ENCODE measurements at places on chromosomes 4 and X. TPM values are rescaled to one million over a fixed set of nuclear protein-coding genes. Genes with fewer than 3 reads are reported as not detected.

GRCh38 chrX:36199928-36200327, 280.4 kb downstream of the CFAP47 start:
- no peaks in the 10 kb centered on the region for H3K36me3 ChIP-seq
- no peak overlapping the region for H3K27ac ChIP-seq
- H3K4me3 ChIP-seq: no peak overlapping the region
- no peaks in the 10 kb centered on the region for H3K27me3 ChIP-seq

DNA sequence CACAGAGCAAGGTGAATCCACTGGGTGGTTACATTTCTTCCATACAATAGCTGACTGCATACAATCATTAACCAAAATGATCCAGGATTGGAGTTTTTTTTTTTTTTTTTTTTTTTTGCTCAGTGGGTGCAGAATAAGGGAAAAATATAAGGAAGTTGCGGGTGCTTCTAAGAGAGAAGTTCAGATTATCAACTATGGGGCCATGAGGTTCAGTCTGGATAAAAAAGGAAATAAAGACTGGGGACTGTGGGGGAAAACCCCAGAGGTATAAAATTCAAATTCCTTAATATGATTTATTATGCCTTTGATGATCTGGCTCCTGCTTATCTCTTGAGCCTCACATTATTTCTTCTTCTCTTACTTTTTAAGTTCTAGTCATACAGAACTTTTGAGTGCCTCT, 5.9 kb upstream of the EIF1AX start:
- H3K4me1 ChIP-seq: peaks cover 2% of the 10 kb centered on the region
- H3K36me3 ChIP-seq: no peaks in the 10 kb centered on the region
- no peak overlapping the region for H3K27ac ChIP-seq
- DNase-seq: no peak
- no peaks in the 10 kb centered on the region for H3K27me3 ChIP-seq
- no peak overlapping the region for H3K4me3 ChIP-seq

- no peaks in the 10 kb centered on the region for H3K27me3 ChIP-seq
- H3K4me3 ChIP-seq: no peak overlapping the region
Measured at GRCh38 chr4:164894702-164895101, 17.7 kb downstream of the APELA start.

DNA sequence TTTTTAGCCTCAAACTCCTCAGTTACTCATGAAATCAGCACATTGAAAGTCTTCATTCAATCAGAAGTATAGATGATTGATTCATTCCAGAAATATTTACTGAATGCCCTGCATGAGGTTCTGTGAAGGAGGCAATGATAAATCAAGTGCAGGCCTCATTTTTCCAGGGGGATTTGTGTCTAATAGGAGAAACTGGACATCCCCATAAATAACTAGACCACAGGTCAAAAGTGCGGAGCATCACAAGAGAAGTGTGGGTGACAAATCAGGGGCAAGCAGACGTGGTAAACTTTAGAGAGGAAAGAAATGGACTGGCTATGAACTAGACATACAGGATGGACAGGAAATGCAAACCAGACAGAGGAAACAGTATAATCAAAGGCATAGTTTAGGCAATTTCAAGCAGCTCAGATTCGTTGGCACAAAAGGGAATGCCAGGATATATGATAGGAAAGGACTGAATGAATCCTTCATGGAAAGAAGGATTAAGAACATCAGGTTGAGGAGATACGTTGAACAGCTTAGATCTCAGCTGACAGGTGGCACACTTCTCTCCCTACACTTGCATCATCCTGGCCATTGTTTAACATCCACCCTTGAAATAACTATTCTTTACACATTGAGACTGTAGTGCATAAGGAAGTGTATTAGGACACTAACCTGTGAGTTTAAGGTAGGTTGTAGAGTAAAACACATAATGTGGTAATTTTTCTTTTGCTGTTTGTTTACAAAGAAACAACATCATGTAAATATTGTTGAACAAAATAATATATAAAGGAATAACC, 69.6 kb upstream of the RASGEF1B start:
- no peaks in the 10 kb centered on the region for H3K27me3 ChIP-seq
- H3K4me3 ChIP-seq: no peak overlapping the region
- DNase-seq: no peak
- no peak overlapping the region for H3K27ac ChIP-seq
- no peaks in the 10 kb centered on the region for H3K4me1 ChIP-seq
- H3K36me3 ChIP-seq: no peaks in the 10 kb centered on the region

DNA sequence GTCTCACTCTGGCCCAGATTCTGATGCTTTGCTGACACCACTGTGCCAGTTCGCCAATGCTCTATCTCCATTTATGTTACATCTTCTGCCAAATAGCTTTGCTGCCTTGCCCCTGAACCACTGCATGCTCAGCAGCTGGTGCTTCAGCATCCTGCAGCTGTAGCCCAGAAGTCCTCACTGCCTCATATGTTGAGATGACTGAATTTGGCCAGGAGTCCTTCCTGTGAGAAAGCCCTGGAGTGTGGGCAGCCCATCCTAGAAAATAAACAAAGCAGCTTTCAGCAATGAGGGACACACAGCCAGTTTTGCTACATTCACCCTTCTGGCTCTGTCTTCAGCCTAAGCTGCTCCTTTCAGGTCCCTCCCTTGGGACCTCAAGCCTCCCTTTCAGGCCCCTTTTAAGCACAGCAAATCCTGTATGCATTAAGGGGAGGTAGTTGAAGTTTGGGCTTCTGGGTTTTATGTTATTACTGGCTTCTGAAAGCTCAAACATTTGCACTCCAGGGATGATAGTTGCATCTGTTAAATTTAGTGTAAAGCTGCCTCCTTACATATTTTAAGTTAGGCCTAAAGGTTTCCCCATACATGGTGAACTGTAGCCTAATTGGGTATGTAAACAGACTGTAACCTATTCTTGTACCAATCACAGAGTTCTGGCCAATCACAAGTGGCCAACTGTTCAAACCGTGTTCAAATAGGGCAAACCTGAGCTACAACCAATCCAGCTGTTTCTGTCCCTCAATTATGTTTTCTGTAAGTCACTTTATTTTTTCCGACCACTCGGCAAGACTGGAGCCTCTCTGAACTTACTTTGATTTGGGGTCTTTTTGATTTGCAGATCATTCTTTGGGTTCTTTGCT, 2.1 kb upstream of the TMEM165 start:
- H3K4me1 ChIP-seq: peaks cover 16% of the 10 kb centered on the region
- no peak overlapping the region for H3K27ac ChIP-seq
- no peaks in the 10 kb centered on the region for H3K36me3 ChIP-seq
- H3K4me3 ChIP-seq: no peak overlapping the region
- no peak for DNase-seq
- H3K27me3 ChIP-seq: no peaks in the 10 kb centered on the region

GRCh38 chrX:46912098-46912602, at the start of gene JADE3:
Gene JADE3 (plus strand): TSS chrX:46912421. CDS start chrX:46984895, 72,474 bp downstream.
- H3K36me3 ChIP-seq: no peaks in the 10 kb centered on the region
- no peak for DNase-seq
- H3K27me3 ChIP-seq: no peaks in the 10 kb centered on the region
- H3K4me1 ChIP-seq: no peaks in the 10 kb centered on the region

GRCh38 chr4:2256781-2257191, 5.1 kb downstream of the MXD4 start:
- DNase-seq: no peak
- H3K4me1 ChIP-seq: peaks cover 77% of the 10 kb centered on the region
- H3K27me3 ChIP-seq: no peaks in the 10 kb centered on the region
- H3K36me3 ChIP-seq: no peaks in the 10 kb centered on the region

DNA sequence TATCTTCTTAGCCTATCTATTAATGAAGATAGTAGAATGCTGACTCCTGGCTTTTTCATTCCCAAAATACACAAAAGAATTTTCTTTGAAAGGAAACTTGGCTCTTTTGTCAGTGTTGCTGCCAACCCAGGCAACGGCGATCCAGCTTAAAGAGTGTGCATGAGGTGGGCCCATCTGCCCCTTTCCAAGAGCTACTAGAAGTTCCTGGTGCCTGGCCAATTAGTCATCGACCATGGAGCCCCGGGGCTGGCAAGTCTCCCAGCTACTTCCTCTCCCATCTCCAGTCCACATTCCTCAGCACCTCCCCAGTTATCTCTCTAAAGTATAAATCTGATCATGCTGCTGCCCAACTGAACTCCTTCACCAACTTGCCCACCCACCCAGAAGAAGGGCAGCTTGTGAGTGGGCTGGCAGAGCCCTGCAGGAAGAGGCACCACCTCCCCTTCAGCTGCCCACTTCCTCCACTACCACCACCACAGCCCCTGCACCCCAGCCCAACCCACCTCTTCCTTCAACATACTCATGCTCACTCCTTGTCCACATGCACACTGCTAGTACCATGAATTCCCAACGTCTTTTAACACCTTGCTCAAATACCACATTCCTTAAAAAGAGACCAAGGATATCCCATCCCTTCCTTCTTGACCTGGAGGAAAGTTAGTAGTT, 158.2 kb upstream of the MAP3K15 start:
- H3K27ac ChIP-seq: no peak overlapping the region
- no peaks in the 10 kb centered on the region for H3K4me1 ChIP-seq
- H3K4me3 ChIP-seq: no peak overlapping the region
- no peak for DNase-seq

DNA sequence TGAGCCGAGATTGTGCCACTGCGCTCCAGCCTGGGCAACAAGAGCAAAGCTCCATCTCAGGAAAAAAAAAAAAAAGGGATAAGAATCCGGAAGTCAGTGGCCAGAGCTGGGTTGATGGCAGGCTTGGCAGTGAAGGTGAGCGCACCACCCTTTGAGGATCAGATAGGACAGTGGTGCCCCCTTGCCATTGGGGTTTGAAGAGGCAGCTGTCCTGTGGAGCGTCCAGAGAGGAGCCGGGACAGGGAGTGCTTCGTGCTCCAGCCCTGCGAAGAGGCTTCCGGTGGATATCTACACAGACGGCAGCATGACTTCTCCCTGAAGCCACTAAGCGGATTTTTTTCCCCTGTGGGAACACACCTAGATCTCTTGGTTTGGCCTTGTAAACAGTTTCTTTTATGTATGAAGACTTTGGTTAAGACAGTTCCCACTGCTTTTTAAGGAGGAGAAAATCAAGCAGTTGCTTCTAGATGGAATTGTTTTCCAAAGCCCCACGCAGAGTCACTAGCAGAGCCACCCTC, 6.5 kb downstream of the TBC1D14 start:
- H3K27ac ChIP-seq: no peak overlapping the region
- H3K27me3 ChIP-seq: no peaks in the 10 kb centered on the region
- H3K36me3 ChIP-seq: no peaks in the 10 kb centered on the region
- peaks cover 49% of the 10 kb centered on the region for H3K4me1 ChIP-seq
- H3K4me3 ChIP-seq: no peak overlapping the region

- no peak overlapping the region for H3K4me3 ChIP-seq
- H3K27me3 ChIP-seq: no peaks in the 10 kb centered on the region
- H3K27ac ChIP-seq: no peak overlapping the region
- H3K36me3 ChIP-seq: no peaks in the 10 kb centered on the region
- H3K4me1 ChIP-seq: no peaks in the 10 kb centered on the region
- no peak for DNase-seq
Measured at GRCh38 chr4:21709761-21710160, 238.8 kb downstream of the KCNIP4 start.

GRCh38 chr4:186954509-186954908, 230.9 kb upstream of the FAT1 start:
- DNase-seq: no peak
- H3K27me3 ChIP-seq: no peaks in the 10 kb centered on the region
- no peaks in the 10 kb centered on the region for H3K4me1 ChIP-seq
- H3K36me3 ChIP-seq: no peaks in the 10 kb centered on the region

DNA sequence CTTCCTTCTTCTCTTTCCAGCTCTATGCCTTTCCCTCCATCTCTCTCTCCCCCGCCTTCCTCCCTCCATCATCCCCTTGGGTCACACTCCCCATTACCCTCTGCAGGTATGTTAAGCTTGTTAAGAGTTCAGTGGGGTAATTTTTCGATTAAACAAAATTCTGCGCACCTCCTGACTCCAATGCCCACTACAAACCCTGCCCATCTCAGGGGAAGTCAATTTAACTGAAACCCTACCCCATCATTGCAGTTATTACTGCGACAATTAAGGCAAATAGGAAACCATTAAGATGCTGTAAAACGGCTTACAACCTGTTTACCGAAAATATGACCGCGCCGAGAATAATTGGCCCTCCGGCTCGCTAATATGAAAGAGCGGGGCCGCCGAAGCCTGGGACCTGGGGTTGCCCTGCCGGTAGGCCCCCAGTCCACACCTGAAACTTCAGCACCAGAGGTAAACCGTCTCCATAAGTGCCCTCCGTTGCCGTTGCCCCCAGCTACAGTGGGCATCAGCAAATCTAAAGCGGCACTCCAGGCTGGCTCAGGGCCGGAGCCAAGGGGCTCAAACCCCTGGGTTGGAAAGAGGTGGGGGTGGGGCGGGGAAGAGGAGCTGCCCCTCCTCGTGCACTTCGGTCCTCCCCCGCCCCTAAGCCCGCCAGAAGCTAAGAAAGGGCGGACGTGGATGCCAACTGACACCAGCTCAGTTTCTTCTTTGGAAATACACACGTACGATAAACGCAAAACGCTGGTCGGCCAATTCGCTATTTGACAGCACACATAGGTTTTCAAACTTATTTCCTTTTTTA, 4.8 kb downstream of the ARX start:
- H3K27me3 ChIP-seq: no peaks in the 10 kb centered on the region
- no peaks in the 10 kb centered on the region for H3K36me3 ChIP-seq
- DNase-seq: no peak
- H3K27ac ChIP-seq: no peak overlapping the region
- H3K4me3 ChIP-seq: no peak overlapping the region
- peaks cover 5% of the 10 kb centered on the region for H3K4me1 ChIP-seq

DNA sequence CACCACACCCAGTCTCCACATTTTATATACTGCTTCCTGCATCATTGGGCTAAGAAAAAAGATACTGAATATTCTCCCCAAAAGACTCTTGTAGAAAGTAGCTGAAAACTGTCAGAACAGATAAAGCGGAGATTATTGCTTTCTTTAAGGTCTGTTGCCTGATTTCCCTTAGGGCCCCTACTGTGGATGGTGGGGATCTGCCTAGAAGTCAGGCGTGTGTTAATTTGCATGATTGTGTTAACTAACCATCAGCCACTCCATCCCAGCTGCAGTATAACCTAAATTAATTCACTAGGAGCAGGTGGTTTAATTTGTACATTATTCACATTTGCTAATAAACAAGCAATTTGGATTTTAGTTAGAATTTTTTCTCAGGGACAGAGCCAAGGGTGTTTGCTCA, 360.3 kb downstream of the FBXW7 start:
- no peaks in the 10 kb centered on the region for H3K36me3 ChIP-seq
- no peak for DNase-seq
- no peaks in the 10 kb centered on the region for H3K4me1 ChIP-seq
- no peak overlapping the region for H3K4me3 ChIP-seq
- no peaks in the 10 kb centered on the region for H3K27me3 ChIP-seq

Gene SYNPO2
- total RNA-seq: 109 TPM

Gene ARMCX1
- total RNA-seq: 28.5 TPM

Gene ASB12
- not detected for total RNA-seq

Gene NUP62CL
- total RNA-seq: 10.6 TPM

Gene CLCN4
- total RNA-seq: 1.2 TPM

Gene PABPC1L2A
- not detected for total RNA-seq

Gene FGF16
- total RNA-seq: not detected

Gene AMBN
- total RNA-seq: not detected

Measured in vagina (tissue), 2 donors.